Activated CD8-positive, alpha-beta T cell treated with anti-CD3 and anti-CD28 coated beads for 36 hours (primary cell): ENCODE measurements at places on chromosomes 16 and 17. TPM values are rescaled to one million over a fixed set of nuclear protein-coding genes. Genes with fewer than 3 reads are reported as not detected.
A peak's percentile ranks its signal among the peaks of the same experiment; 100 is the strongest.

- no peaks in the 10 kb centered on the region for H3K27me3 ChIP-seq
- H3K27ac ChIP-seq = no peak overlapping the region
- no peak overlapping the region for H3K4me3 ChIP-seq
- H3K36me3 ChIP-seq = no peaks in the 10 kb centered on the region
Observed at GRCh38 chr16:52386694-52387093, 160.2 kb downstream of the TOX3 start.

- H3K36me3 ChIP-seq = no peaks in the 10 kb centered on the region
- peaks cover 6% of the 10 kb centered on the region for H3K4me1 ChIP-seq
- no peak overlapping the region for H3K27ac ChIP-seq
- DNase-seq = no peak
- no peak overlapping the region for H3K4me3 ChIP-seq
Observed at GRCh38 chr17:58388302-58389190, 28.8 kb downstream of the RNF43 start.

GRCh38 chr16:74224828-74225612 is 71.6 kb upstream of the PSMD7 start:
- no peaks in the 10 kb centered on the region for H3K4me1 ChIP-seq
- no peak overlapping the region for H3K4me3 ChIP-seq
- DNase-seq = no peak
- peaks cover 5% of the 10 kb centered on the region for H3K27me3 ChIP-seq
- no peaks in the 10 kb centered on the region for H3K36me3 ChIP-seq
- H3K27ac ChIP-seq = no peak overlapping the region

DNA sequence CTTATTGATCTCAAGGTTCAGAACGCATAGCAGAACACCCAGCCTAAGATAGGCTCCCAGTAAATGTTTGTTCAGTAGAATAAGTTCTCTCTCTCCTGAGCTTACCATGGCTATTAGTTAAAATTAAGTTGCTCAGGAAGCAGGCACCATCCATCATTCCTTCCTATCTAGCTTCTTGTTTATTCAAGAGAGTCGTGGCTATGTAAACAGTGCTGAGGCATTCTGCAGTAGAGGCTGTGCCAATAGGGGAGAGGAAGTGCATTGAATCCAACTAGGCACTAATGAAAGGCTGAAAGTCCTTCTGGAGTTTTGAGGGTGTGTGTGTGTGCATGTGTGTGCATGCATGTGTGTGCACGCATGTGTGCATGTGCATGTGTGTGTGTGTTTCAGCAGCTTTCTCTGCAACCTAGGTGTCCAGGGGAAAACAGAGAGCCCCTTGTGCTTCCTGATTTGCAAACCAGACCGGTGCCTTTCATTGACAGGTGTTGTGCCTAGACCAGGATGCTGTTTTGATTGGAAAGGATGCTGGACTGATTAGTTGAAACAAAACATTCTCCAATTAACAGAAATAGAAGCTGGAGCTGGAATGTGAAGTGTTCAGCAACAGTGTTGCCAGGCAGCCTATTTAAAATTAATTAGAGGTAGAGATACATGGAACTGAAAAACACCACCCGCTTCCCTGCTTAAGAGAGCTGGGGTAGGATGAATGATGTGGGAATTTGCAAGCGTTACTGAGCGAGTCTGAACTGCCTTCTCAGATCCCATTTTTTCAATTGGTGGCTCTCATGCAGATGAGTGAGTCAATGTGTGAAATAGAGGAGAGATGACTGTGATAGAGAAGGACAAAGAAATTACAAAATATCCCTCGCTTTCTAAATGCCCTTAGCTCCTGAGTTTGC is 103.3 kb upstream of the CLEC3A start:
- DNase-seq = no peak
- H3K27me3 ChIP-seq = peaks cover 10% of the 10 kb centered on the region
- H3K36me3 ChIP-seq = no peaks in the 10 kb centered on the region
- no peaks in the 10 kb centered on the region for H3K4me1 ChIP-seq
- no peak overlapping the region for H3K4me3 ChIP-seq

DNA sequence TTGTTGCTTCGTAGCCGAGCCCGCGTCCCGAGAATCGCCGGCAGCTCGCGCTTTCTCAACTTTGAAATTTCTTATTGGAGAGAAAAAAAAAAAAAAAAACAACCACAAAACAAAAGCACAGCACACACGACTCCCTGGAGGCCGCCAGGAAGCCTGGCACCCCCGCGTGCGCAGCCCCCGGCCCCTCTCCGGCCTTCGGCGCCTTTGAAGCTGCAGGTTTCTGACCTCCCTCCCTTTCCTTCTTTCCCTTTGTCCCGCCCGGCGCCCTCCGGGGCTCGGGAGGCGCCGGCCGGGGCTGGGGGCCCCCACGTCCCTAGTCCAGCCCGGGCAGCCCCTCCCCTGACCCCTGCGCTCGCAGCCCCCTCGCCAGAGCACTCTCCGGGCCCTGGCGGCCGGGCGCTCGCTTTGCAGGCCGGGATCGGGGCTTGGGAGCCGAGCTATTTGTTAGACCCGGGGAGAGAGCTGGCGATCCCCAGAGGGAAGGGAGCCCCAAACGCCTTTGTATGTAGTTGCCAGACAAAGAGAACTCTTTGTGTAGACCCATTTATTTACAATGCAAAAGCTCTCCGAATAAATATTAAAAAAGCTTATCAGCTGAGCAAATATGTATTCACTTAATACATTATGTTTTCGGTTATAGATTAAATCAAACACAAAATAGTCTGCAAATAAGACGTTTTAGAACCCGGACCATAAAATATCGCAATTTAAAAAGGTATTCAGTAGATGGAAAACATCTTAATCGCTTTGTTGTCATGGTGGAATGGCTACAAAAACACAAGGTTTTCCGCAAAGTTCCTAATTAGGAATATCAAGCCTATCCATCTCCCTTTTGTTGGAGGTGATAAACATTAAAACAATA is 2.3 kb downstream of the BAHCC1 start:
- peak overlapping the region; percentile 5 for H3K4me3 ChIP-seq
- peak; percentile 39 for DNase-seq
- H3K36me3 ChIP-seq = no peaks in the 10 kb centered on the region
- peaks cover 28% of the 10 kb centered on the region for H3K4me1 ChIP-seq

GRCh38 chr17:82693168-82693867 is 5.2 kb downstream of the RAB40B start:
- peaks cover 3% of the 10 kb centered on the region for H3K27me3 ChIP-seq
- no peak overlapping the region for H3K4me3 ChIP-seq
- peaks cover 16% of the 10 kb centered on the region for H3K36me3 ChIP-seq
- DNase-seq = no peak
- H3K4me1 ChIP-seq = peaks cover 22% of the 10 kb centered on the region

GRCh38 chr16:31179219-31179746 is 656 bp upstream of the FUS start:
- no peaks in the 10 kb centered on the region for H3K27me3 ChIP-seq
- peak overlapping the region; percentile 99 for H3K27ac ChIP-seq
- H3K4me1 ChIP-seq = peaks cover 40% of the 10 kb centered on the region
- peaks cover 35% of the 10 kb centered on the region for H3K36me3 ChIP-seq
- peak overlapping the region; percentile 99 for H3K4me3 ChIP-seq

GRCh38 chr17:6079960-6080359 is 9.8 kb downstream of the WSCD1 start:
- H3K36me3 ChIP-seq = no peaks in the 10 kb centered on the region
- H3K27ac ChIP-seq = no peak overlapping the region
- DNase-seq = no peak

DNA sequence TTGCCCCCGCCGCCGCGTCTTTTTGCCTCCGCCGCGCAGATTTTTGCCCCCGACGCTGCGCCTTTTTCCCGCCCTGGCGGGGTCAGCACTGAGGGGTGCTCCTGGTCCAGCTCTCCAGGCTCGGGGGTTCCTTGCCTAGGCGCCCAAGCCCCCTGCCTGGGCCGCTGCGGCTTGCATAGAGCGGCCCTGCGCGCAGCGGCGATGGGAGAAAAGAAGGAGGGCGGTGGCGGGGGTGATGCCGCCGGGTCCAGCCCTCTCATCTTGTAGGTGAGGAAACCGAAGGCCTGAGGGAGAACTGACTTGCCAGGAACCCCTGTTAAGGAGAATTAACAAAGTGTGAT is 330.8 kb upstream of the WSB1 start:
- no peak for DNase-seq
- H3K4me1 ChIP-seq = no peaks in the 10 kb centered on the region
- peaks cover 3% of the 10 kb centered on the region for H3K36me3 ChIP-seq
- H3K27me3 ChIP-seq = peaks cover 7% of the 10 kb centered on the region

DNA sequence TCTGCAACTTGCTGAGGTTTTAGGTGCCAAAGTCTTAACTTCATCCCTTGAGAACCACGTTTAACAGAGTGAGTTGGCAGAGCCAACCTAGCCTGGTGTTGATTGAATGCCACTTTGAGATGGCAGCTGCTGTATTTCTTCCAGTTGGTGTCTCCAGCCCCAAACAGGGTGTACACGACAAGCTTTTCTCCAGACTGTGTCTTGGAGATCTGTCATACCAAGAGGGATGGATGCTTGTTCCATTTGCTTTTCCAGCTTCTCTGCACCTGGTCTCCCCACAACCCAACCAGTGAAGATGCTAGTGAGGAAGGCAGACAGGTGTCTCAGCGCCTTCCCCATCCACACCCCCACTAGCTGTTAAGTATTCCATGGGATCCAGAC is 141.1 kb upstream of the HS3ST2 start:
- no peak overlapping the region for H3K27ac ChIP-seq
- peaks cover 3% of the 10 kb centered on the region for H3K27me3 ChIP-seq
- no peak for DNase-seq
- H3K4me1 ChIP-seq = no peaks in the 10 kb centered on the region

DNA sequence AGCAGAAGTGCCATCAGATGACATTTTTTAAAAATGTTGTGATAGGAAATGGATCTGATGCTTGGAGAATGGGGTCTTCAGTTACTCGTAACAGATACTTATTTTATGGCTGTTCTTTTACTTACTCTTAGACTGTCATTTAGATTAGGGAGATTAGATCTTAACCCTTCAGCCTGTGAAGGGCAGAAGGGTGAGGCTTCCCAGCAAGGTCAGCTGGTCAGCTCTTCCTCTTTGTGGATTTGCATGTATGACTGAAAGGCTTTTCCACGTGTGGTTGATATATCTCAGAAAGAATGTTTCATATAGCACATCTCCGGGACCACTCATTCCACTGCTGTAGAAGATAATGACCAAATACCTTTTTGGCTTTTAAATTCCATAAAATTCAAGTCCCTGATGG is 27.4 kb downstream of the GRB7 start:
- no peaks in the 10 kb centered on the region for H3K27me3 ChIP-seq
- peak overlapping the region; percentile 90 for H3K27ac ChIP-seq
- no peak overlapping the region for H3K4me3 ChIP-seq
- DNase-seq = no peak
- H3K36me3 ChIP-seq = peaks cover 82% of the 10 kb centered on the region
- H3K4me1 ChIP-seq = peaks cover 85% of the 10 kb centered on the region

DNA sequence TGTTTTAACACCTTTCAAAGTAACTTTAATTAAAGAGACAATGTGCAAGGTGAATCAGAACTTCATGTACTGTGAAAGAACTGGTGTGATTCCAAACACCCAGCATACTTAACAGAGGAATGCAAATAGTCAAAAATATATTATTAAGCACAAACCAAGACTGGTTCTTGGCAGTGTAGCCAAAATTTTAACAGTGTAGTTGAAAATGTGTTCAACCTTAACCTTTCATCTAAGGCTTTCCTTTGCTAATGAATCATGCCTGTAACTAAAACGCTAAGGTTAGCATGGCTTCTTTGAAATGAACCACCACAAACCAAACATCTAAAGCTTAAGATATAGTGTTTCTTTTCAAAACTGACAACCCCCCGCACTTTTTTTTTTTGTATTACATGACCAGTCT is 146.3 kb upstream of the AXIN2 start:
- no peaks in the 10 kb centered on the region for H3K36me3 ChIP-seq
- H3K27me3 ChIP-seq = no peaks in the 10 kb centered on the region
- H3K4me3 ChIP-seq = no peak overlapping the region
- H3K4me1 ChIP-seq = peaks cover 17% of the 10 kb centered on the region

GRCh38 chr16:685967-686366 is 1.8 kb upstream of the JMJD8 start:
- peaks cover 56% of the 10 kb centered on the region for H3K4me1 ChIP-seq
- no peak for DNase-seq
- H3K27me3 ChIP-seq = no peaks in the 10 kb centered on the region

GRCh38 chr17:75124041-75124818 is 7.3 kb downstream of the NT5C start:
- H3K27ac ChIP-seq = peak overlapping the region; percentile 73
- H3K4me3 ChIP-seq = no peak overlapping the region
- H3K36me3 ChIP-seq = peaks cover 4% of the 10 kb centered on the region
- peaks cover 25% of the 10 kb centered on the region for H3K4me1 ChIP-seq
- no peaks in the 10 kb centered on the region for H3K27me3 ChIP-seq

GRCh38 chr17:28871056-28871579 is 16.3 kb downstream of the ERAL1 start:
- no peak overlapping the region for H3K4me3 ChIP-seq
- H3K27me3 ChIP-seq = no peaks in the 10 kb centered on the region
- peaks cover 24% of the 10 kb centered on the region for H3K4me1 ChIP-seq
- no peaks in the 10 kb centered on the region for H3K36me3 ChIP-seq
- DNase-seq = peak; percentile 75

DNA sequence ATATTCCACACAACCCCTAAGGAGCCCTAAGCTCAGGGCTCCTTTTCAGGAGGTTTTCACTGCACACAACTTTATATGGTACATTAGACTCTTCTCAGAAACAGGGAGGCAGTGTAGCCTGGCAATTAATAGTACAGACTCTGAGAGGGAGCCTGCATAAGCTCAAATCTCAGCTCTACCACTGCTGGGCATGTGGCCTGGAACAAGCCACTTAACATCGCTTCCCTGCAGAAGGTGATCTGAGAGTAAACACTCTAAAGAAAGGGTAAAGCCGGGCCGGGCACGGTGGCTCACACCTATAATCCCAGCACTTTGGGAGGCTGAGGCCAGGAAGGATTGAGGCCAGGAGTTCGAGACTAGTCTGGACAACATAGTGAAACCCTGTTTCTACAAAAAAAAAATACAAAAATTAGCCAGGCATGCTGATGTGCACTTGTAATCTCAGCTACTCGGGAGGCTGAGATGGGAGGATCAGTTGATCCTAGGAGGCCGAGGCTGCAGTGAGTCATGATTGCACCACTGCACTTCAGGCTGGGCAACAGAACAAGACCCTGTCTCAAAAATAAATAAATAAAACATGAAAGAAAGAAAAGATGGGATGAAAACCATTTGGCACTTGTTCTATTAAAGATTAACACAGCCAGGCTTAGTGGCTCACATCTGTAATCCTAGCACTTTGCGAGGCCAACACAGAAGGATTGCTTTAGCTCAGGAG is 70.7 kb upstream of the DNAJA2 start:
- no peak for DNase-seq
- H3K4me1 ChIP-seq = peaks cover 15% of the 10 kb centered on the region
- H3K4me3 ChIP-seq = no peak overlapping the region

GRCh38 chr16:10877472-10877946 is 507 bp downstream of the CIITA start:
- H3K36me3 ChIP-seq = no peaks in the 10 kb centered on the region
- DNase-seq = no peak
- peak overlapping the region; percentile 81 for H3K4me3 ChIP-seq
- peaks cover 66% of the 10 kb centered on the region for H3K4me1 ChIP-seq
- peak overlapping the region; percentile 74 for H3K27ac ChIP-seq
- peaks cover 60% of the 10 kb centered on the region for H3K27me3 ChIP-seq

DNA sequence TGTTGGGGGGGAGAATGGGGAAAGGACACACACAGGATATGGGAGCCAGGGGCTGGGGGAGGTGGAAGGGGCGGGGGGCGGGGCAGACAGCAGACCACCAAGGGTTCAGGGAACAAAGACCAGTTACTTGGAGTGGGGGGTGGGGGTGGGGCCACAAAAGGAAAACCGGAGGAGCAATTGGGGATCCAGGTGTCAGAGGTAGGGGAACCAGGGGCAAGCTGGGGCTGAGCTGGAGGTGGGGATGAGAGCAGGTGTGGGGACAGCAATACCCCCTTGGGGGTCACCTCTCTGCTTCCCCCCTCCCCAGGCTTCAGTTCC is 1.4 kb upstream of the ORAI3 start:
- no peak overlapping the region for H3K4me3 ChIP-seq
- H3K36me3 ChIP-seq = peaks cover 17% of the 10 kb centered on the region

KRT32 gene
- total RNA-seq = not detected

CDH13 gene
- total RNA-seq = not detected

CHST4 gene
- total RNA-seq = not detected
